NCI-H460 (cell line): ENCODE measurements at places on chromosomes 7 and 10. TPM values are rescaled to one million over a fixed set of nuclear protein-coding genes. Genes with fewer than 3 reads are reported as not detected.

Gene PRKRIP1
- 14.6 and 17.4 TPM in 2 replicates for total RNA-seq

DNA sequence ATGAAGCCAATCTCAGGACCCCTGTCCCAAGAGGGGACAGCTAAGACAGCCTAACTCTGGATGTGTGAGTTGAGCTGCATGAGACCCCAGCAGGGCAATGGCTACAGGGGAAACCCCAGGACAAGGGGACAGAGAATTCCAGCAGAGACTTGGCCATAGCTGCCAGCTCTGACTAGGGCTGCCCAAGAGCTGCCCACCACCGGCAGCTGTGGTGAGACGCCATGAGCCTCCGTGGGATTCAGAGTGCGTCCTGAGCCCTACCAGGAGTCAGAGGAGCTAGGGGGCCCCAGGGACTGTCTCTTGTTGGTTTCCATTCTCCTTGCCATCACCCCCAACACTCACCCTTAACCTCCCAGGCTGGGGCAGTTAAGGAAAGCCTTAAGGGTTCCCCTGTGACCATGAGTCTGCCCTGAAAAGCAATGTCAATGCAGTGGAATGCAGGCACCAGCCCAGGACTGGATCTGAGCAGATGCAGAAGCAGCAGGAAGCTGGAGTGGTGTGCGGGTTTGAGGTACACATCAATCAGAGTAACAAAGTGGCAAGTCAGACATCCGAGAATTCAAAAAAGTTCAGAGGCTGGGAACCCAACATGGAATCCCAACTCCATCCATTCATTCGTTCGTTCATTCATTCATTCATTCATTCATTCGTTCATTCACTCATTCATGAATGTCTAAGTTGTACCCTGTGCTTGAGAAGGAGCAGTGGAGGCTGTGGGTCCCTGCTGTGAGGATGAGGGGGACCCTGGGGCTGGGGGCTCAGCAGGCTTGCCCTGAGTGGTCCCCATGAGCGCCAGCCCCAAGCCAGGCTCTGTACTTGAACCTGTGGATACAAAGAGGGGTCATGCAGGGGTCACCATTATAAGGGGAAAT is 52.9 kb downstream of the C10orf120 start:
- DNase-seq, result no peak

DNA sequence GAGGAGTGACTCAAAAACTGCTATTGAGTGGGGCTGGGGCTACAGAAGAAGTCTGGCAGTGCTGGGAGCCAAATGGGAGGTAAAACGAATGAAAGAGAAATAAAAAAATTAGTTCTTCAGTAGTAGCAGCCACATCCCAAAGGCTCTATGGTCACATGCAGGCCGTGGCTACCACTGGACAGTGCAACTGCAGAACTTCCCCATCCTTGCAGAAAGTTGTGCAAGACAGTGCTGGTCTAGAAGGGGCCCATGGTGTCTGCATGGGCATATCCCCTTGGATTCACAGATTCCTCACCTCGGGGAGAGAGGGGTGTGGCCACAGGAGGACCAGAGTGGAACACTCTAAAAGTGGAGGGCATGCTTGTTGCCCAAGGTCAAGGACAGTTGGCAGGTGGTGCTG is 47.6 kb downstream of the RPS24 start:
- DNase-seq, result no peak

GRCh38 chr7:150824379-150825177 is 24.0 kb downstream of the TMEM176A start:
- no peak for DNase-seq

DNA sequence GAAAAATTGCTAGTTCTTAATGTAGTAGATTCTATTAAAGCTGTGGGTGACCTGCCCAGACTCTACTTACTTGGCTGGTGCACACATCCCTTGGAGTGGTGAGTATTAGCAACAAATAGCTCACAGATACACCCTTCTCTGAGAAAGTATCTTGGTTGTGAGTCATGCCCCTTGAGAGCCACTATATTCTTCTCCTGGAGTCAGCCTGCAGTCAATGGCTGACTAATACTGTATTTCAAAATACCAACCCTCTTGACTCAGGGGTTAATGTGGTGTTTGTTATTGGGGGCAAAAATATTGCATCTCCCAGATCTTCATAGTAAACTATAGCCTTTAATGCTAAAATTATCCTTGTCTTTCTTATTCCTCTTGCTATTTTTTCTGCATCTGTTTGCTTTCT is 354.9 kb downstream of the BMPER start:
- peak; percentile 53 for DNase-seq

Gene CALHM3
- total RNA-seq, result not detected in 2 replicates

- DNase-seq, result no peak
Observed at GRCh38 chr10:117544004-117544701, 1.6 kb downstream of the EMX2 start.

Gene HOXA1
- 0.87 TPM in 1 of 2 replicates, not detected in the other for total RNA-seq

GRCh38 chr10:131732631-131733127 is 168.1 kb upstream of the PPP2R2D start:
- no peak for DNase-seq

Gene NKX2-3
- 0.25 and 0.32 TPM in 2 replicates for total RNA-seq

DNA sequence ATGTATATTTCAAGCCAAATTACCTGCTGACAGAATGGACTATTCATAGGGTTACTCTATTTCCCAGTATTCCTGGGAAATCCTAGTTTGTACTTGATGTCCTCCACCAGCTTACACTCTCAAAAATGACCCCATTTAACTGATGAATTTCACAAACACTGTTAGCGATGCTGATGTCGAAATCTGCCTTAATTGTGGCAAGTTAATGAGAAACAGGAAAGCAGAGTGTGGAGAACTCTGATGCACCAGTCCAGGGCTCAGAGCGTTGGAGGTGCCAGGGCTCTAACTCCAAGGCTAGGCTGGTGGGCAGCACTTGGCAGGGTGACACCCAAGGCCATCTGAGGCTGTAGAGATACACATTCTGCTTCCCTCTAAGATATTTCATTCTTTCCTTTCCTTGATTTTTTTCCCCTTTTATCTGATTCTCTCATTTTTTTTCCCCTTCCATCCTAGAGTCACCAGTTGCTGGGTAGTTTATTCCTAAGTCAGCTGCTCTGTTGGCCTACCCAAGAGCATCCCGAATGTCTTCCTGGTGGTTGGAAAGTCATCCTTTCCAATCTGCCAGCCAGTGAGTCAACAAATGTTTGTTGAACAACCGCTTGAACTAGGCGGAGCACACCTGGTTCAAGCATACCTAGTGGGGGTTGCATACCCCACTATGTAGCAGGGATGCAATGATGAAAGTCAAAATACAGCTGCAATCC is 525.0 kb upstream of the NRP1 start:
- no peak for DNase-seq

GRCh38 chr7:151895631-151896031 is 18.7 kb upstream of the PRKAG2 start:
- DNase-seq, result no peak

- no peak for DNase-seq
Observed at GRCh38 chr10:13779748-13780147, 193.0 kb downstream of the PRPF18 start.

DNA sequence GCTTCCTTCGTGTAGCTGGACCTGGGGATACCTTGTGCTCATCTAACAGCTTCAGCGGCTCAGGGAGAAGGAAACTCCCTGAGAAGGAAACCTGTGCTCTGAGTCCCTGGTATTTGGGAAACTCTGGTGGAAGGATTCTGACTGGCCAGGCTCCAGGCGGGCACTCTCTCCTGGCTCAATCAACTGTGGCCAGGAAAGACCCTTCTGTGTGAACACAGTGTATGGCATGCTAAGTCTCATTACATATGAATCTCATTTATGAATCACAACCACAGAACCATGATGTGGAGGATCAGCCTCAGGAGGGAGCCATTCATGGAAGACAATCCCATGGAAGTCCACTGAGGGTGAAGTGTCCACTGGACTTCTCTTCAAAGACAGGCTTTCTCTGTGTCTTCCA is 20.9 kb downstream of the NPS start:
- no peak for DNase-seq

DNA sequence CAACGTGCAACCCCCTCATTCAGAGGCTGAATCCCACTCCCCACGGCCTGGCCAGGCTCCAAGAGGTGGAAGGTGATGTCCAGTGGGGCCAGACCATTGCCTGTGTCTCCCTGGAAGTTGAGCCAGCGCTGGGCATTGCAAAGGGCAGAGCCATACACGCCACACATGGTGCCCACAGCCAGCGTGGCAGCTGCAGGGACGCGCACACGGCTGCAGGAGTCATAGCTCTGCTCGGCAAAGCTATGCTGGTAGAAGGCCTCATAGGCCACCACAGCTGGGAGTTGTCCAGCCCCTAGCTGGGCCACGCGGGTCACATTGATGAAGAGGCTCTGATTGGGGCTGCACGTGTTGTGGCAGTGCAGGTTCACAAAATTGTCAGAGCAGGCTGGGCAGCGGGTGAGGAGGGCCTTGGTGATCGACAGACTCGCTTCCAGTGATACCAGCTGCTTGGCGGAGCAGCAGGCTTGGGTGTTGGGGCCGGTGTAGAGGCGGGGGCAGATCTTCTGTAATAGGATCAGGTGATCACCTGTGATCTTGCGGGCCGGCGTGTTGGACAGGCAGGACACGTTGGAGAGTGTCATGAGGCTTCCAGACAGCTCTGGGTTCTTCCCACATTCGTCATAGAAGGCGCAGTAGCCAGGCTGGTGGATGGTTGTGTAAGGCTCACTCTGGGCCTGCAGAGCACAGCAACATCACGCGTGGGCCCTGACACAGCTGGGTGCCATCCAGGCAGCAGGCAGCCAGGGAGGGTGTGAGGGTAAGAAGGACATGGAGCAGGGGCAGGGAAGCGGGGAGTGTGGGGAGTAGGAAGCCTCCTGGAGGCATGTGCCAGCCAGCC is 1.2 kb downstream of the NPC1L1 start:
- no peak for DNase-seq
